Activated CD4-positive, alpha-beta T cell treated with anti-CD3 and anti-CD28 coated beads, Interleukin-10, Interleukin-2, amounts not matched to agents 100 ng/mL and 50 ng/mL, durations not matched to agents 16 hours and 8 hours (primary cell): ENCODE measurements at places on chromosomes 6 and 20.

GRCh38 chr6:19896693-19897010, 59.5 kb downstream of the ID4 start:
- DNase-seq: no peak

- DNase-seq: no peak
These were observed 124.4 kb upstream of the RALGAPA2 start for GRCh38 chr20:20836836-20837235.

DNA sequence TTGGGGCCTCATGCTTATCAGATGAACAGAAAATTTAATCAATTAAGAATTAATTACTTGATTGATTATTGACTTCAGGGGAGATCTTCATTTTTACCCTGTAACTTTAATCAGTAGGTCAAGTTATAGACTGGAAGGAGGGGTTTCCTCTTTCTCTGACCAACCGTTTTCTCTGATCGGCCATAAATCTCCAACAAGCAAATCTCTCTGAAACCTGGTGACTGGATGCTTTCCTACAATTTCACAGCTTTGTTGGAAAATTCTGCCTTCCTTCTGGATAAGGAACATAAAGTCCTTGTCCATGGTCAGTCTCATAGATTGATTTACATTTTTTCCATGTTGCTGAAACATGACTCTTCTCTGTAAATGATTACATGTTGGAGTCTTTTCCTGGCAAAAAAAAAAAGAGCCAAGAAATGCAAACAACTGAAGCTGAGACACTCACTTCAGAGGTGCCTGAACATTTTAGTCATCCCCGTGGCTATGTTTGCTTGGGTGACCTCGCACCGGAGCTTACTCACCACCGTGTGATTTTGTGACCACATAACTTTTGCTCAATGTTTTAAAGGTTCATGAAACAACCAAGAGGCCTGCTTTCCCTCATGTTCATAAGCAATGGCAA, 31.0 kb downstream of the IRF4 start:
- DNase-seq: peak; percentile 93

GRCh38 chr6:121759370-121759769, 323.9 kb downstream of the GJA1 start:
- no peak for DNase-seq

DNA sequence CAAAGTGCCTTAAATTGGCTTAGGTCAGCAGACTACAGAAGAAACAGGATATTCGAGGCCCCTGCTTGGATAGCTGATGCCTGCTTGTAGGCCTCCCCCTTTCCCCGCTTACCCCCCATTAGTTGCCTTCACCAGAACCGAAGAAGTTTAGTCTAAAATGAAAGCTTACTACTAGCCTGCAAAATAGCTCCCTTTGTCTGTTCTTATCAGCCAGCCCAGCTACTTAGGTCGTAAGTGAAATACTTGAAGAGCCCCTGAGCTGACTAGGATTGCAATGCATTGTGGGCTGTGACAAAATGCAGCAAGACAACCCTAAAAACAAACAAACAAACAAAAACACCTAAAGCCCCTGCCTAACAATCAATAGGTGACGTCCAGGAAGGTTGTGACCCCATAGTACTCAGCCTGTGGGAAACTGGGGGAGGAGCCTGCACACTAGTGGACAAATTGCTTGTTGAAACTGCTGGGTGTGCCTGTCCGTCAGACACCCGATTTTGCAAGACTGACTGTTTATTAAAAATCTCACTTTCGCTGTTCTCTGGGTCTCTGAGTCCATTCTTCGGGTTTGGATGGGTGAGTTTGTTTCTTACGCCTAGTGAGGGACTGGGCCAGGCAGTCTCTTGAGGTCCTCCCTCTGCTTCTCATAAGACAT, 105.0 kb upstream of the DUSP22 start:
- DNase-seq: no peak

GRCh38 chr6:131552572-131552971, 20.5 kb upstream of the ARG1 start:
- no peak for DNase-seq

DNA sequence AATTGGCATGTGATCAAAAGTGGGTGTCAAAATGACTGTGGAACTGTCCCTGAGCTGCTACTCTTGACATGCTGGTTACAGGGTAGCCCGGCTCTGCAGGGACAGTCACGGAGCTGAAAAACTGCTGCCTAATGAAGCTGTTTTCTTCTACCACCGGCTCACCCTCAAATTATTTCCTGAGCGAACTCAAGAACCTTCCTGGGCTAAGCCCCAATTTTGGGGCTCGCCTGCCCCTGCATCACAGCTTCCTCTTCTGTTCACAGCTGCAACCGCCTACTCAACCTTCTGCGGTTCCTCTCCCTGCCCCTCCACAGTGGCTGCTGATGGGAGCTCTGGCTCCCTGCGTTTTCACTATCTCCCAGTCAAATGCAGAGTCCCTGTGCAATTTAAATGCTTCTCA, 110.8 kb upstream of the MLN start:
- peak; percentile 44 for DNase-seq

DNA sequence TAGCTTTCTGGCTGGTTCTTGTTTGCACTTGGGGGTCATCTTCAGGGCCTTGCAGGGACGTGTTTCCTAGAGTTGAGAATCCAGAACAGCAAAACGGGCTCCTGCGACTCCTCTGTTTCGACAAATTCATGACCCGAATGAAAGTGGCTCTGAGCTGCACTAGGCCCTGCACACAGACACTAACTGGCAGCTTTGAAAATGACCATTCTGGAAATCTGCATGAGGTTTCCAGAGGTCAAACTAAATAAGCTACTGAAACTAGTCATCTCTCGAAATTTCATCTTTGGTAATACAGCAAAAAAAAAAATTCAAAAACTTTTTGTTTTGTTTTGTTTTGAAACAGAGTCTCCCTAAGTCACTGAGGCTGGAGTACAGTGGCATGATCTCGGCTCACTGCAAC, 15.5 kb upstream of the BMP7 start:
- no peak for DNase-seq

DNA sequence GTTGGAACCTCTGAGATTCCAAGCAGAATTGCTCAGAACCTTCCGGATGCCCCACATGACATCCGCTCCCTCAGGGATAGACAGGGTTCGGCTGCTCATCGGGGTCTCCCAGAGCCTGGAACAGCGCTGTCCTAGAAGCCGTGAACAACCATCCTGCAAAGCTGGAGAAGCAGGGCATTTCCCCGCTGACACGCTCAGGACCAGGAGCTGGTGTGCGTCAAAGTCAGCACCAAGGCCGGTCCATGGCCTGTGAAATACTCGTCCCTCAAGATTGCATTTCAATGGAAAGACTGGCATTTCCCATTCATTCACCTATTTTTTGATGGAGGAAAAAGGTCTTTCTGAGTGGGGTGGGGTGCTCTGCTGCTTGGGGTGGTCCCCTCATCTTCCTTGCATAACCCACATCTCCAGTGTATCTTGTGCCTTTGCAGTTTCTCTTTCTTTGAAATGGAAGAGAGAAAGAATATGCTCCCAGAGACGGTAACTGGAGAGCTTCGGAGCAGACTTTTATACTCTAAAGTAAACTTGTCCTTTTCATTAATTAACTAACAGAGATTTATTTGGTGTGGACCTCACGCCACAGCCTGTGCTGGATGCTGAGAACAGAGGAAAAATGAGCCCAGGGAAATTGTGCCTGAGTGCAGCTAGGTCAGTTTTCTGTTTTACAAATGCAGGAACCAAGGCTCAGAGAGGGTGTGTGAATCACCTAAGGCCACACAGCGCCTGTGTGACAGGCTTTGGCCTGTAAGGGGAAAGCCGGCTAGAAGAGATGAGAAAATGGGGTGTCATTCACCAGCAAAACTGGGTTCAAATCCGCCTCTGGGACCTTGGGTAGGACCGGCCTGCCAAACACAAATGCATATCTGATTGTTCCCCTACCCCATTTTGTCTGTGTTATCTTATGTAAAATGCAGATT, 52.4 kb downstream of the RBM38 start:
- no peak for DNase-seq

- DNase-seq: peak; percentile 3
These were observed 45.3 kb upstream of the FAM50B start for GRCh38 chr6:3803627-3804468.

DNA sequence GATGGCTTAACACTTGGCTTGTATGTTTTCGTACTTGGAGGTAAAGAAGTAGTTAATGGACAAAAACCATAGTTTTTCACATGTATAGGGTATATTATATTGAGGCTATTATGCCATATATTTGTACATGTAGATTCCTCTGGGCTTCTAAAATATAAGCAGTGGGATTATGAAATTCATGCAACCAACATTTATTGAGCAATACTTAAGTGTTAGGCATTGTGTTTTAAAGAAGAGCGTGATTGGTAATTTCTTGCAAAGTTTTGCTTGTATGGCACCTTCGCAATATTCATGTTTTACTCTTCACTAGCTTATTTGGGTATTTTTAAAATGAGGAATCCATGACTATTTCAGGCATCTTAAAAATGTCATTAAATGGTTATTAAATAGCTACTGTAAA, 2.5 kb downstream of the TULP4 start:
- DNase-seq: no peak

GRCh38 chr6:36104836-36105235, 25.5 kb upstream of the MAPK13 start:
- no peak for DNase-seq

DNA sequence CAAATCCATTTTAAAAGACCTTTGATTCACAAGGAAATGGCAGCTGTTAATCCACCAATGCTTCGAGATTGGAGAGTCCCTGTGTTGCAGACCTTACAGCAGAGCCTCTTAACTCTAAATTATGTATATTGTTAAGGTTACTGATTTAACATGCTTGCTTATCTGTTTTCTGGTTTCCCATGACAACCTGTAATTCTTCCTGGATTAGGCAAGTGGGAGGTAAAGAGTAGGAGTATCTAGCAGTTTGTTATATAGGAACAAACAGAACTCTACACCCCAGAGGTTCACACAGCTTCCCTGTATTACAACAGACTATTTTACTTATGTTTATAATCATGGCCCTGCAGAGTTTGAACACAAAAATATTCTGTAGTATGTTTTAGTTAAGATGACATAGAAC, 39.5 kb downstream of the NKX2-4 start:
- no peak for DNase-seq

DNA sequence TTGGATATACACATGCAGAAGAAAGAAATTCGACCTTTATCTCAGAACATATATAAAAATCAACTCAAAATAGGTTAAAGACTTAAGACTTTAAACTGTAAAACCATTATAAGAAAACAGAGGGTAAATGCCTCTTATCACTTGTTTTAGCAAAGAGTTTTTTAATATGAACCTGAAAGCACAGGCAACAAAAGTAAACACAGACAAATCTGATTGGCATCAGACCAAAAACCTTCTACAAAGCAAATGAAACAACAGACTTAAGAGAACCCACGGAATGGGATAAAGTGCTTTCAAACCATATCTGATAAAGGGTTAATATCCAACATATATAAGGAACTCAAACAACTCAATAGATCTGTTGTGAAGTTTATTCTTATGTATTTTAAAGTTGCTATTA, 309.9 kb upstream of the OPRM1 start:
- DNase-seq: no peak

- DNase-seq: no peak
These were observed 128.6 kb upstream of the HS3ST5 start for GRCh38 chr6:114471450-114471849.

GRCh38 chr6:139117734-139118133, 17.1 kb upstream of the HECA start:
- DNase-seq: no peak

DNA sequence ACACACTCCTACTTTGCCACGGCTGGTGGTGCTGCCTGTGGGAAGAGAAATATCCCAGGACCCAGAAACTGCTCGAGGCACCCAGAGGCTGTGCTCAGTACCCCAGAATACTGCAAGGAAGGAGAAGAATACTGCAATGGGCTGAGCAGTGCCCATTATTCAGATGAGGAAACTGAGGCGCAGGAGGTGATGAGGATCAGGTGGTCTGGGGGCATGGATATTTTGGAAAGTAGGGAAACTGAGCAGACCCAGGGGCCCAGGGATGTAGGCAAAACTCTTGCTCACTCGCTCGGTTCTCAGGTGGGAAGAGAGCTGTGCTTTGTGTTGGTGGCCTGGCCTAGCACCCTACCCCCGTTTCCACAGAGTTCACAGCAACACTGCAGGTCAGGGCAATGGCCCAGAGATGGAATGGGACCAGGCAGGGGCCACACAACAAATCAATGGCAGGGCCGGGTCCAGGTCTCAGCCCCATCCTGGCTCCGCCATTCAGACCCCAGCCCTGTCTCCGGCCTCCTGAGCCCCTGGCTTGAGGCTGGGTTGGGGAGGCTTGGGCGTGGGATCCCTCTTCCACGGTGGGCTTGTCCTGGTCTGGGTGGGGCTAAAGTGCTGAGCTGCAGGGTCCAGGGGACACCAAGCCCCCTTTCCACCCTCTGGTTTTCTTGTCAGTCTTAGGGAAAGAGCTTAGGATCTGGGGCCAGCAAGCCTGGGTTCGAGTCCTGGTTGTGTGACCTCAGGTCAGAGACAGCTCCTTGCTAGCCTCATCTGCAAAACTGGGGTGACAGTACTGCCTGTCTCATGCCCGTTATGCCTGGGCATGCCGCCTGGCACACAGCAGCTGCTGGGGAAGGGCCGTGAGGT, 33.9 kb downstream of the SUN5 start:
- no peak for DNase-seq

GRCh38 chr6:26215585-26216358, 128.5 kb downstream of the HFE start:
- peak; percentile 72 for DNase-seq

- DNase-seq: no peak
These were observed 33.4 kb upstream of the ZMYND8 start for GRCh38 chr20:47389867-47390347.

GRCh38 chr6:157091856-157092460, 231.4 kb downstream of the TMEM242 start:
- DNase-seq: no peak

DNA sequence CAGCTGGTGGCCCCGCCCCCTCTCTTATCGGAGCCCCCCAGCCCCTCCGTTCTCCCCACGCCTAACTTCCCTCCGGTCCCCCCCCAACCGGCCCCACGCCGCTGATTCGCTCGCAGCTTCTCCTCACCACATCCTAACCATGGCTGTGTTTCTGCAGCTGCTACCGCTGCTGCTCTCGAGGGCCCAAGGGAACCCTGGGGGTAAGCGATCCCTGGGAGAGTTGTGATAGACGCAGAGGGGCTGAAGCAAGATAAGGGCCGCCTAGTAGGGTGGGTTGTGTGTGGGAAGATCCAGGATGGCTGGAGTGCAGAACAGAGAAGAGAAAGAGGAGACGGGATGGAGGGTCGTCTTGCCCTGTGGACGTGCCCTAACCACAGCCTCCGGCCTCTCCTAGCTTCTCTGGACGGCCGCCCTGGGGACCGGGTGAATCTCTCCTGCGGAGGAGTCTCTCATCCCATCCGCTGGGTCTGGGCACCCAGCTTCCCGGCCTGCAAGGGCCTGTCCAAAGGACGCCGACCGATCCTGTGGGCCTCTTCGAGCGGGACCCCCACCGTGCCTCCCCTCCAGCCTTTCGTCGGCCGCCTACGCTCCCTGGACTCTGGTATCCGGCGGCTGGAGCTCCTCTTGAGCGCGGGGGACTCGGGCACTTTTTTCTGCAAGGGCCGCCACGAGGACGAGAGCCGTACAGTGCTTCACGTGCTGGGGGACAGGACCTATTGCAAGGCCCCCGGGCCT, at the start of gene MPIG6B:
TSS of gene MPIG6B (plus strand) at position 129 of the 735 bp plus-strand sequence. CDS start at position 140, 11 bp downstream.
- no peak for DNase-seq

GRCh38 chr6:37557645-37558114, 58.0 kb upstream of the CCDC167 start:
- DNase-seq: no peak
